Kidney glomerular epithelial cell (primary cell): ENCODE measurements at places on chromosomes 4 and X.

DNA sequence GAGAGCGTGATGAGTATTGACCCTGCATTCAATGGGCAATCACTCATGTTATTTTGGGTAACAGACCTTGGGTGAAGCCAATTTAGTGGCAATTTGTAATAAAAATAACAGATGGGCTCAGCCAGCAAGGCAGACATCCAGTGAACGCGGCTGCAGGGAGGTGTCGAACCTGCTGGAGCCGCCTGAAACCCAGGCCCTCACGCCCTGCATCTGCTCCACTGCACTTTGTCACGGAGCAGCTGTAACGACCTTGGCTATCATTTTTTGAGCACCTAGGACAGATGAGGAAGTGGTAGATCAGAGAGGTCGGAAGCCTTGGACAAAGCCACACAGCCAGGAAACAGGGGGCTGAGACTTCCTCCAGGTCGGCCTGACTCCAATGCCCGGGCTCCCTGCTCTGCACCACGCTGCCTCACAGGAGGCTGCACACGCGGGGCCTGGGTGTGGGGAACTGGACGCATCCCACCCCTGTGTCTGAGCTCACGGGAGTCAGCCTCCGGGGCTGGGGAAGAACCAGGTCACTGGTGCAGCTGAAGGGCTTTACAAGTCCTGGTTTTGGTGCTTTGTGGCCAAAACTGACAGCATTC lies 19.4 kb downstream of the HMX1 start:
- no peak for DNase-seq

- DNase-seq, result no peak
Observed at GRCh38 chrX:53571494-53571893, 115.0 kb downstream of the HUWE1 start.

- no peak for DNase-seq
Observed at GRCh38 chr4:187251896-187252295, 528.2 kb upstream of the FAT1 start.

DNA sequence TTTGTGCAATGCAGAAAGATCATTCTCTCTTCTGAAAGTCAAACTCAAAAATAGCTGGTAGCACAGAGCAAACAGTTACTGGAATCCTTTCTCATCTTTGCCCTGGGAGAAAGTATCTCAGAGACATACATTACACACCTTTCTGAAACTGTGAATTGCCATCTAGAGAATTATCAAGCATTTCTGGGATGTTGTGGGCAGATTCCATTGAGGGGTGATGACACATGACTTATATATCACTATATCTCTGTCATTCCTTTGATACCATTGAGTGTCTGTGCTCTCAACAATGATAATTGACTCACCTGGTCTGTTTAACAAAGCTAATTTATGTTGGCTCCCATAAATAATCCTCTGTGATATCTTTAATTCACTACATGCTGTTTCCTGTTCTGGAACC lies 13.0 kb downstream of the SLIT2 start:
- DNase-seq, result no peak

DNA sequence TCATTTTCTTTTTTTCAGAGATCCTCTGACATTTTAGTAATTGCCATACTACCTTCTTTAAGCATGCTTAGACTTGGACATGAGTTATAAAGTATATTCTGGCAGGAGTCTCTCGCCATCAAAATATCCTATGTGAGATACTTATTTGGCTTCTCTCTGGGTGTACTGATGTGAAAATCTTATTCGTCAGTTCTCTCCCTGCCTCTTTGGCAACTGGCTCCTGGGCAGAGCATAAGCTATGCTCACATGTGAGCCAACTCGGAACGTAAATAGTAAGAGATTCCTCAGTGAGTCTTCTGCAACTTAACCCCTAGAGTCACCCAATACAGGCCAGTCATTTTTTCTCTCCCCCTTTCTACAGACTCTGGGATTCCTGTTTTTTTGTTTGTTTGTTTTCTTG lies 91.6 kb downstream of the MAGEB17 start:
- no peak for DNase-seq

DNA sequence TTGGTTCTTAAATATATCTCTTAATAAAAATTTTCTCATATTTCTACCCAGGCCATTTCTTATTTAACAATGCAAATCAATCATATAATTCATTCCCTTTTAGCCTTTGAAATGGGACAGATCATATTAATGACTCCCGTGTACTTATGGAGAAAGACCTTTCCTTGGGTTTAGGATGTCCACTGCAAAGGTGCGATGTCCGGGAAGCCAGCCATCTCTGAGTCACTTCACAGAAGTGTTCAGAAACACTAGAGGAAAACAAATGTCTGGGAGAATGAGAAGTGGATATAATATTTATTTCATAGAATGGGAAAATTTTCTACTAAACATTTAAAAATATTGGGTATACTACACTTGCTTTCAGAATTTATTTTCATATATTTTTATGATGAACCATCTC lies 15.3 kb downstream of the INTU start:
- no peak for DNase-seq
